ENCODE measurements at places on chromosomes 16 and 17. TPM values are rescaled to one million over a fixed set of nuclear protein-coding genes. Genes with fewer than 3 reads are reported as not detected.

GRCh38 chr16:27389272-27389961 lies 12.6 kb upstream of the IL21R start:
- H3K27me3 ChIP-seq: no peaks in the 10 kb centered on the region
- no peaks in the 10 kb centered on the region for H3K36me3 ChIP-seq
- H3K4me1 ChIP-seq: no peaks in the 10 kb centered on the region

DNA sequence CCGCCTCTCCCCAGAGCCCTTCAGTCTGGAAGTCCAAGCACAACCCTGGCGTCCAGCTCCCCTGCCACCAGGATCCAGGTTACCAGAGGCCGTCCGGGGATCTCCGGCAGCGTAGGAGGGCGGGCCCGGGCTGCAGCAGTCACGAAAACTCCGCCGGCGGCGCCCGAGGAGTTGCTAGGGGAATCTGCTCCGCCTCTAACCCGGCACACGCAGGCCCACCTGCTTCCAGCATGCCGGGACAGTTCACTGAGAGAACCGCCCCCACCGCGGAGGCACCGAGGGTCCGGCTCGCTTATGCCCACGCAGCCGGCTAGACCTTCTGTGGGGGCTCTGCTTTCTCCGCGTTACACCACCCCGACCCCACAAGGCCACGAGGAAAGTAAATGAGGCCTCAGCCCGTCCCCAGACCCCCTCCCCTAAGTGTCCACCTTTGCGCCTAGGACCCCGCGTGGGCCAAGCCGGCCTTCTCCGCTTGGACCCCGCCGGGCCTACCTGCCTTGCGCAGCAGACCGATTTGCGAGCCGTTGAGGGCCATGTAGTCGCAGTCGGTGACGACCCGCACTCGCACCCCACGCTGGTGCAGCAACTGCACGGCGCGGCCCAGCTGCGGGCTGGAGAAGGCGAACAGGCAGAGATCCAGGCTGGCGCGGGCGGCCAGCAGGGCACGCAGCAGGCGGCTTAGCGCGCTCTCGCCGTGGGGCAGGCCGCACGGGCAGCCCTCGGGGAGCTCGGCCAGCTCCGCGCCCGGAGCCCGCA lies 587 bp downstream of the PLD6 start:
- DNase-seq: no peak
- peaks cover 14% of the 10 kb centered on the region for H3K4me1 ChIP-seq
- H3K27ac ChIP-seq: peak overlapping the region; percentile 70
- peak overlapping the region; percentile 34 for H3K4me3 ChIP-seq
- H3K27me3 ChIP-seq: no peaks in the 10 kb centered on the region

The CPHXL2 gene
- not detected for total RNA-seq

GRCh38 chr16:53052519-53053501 lies at the start of gene CHD9NB:
Gene CHD9NB, minus strand, starts transcription at chr16:53052897. Its CDS starts 8,739 bp downstream, at chr16:53044158.
- peaks cover 46% of the 10 kb centered on the region for H3K4me1 ChIP-seq
- peak within 1 kb of the TSS; percentile 10 for H3K27ac ChIP-seq
- no peaks in the 10 kb centered on the region for H3K27me3 ChIP-seq
- H3K4me3 ChIP-seq: no peak within 1 kb of the TSS

DNA sequence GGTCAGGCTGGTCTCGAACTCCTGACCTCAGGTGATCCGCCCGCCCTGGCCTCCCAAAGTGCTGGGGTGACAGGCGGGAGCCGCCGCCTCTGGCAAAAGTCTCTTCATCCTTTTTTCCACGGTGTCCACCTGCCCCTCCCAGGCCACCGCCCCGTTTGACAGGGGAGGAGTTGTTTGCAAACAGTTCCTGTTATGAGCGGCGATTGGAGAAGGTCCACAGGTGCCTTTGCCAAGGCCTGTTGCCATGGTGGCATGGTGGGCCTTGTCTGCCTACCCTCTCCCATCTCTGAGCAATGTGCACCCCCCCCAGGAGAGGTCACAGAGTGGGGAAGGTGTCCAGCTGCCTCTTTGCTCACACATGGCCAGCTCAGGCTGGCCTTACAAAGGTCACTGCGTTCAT lies 16.0 kb upstream of the RAP1GAP2 start:
- H3K27me3 ChIP-seq: peaks cover 55% of the 10 kb centered on the region
- no peak for DNase-seq
- H3K4me1 ChIP-seq: peaks cover 6% of the 10 kb centered on the region
- no peak overlapping the region for H3K27ac ChIP-seq
